Upper lobe of left lung (tissue), 6 donors: ENCODE measurements at places on chromosomes 4 and X.

DNA sequence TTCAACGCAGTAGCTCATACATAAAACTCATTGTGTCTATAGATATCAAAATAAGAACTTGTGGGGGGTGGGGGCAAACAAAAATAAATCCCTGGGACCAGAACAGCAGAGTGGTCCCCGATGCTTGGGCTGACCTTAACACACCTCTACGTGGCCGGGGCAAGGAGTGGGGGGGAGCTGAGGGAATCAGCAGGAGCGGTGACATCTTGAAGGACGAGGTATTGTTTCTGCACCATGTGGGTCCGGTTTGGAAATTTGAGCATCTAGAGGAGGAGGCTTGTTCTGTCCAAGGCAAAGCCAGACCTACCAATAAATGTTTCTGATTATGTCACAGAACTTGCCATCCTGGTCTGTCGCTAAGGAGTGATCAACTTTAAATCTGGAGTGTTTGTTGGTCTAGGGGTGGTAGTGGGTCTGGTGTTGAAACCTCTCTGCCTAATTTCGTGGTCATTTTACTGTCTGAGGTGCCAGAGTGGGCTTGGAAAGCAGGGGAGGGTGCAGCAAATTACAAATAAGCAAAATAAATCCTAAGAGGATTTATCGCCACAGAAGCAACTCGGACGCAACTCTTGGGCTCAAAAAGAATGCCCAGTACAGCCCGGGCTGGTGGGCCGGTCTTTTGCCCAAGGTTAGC lies 774 bp upstream of the RAPGEF2 start:
- DNase-seq: no peak

GRCh38 chrX:11287505-11287904 lies 5.7 kb upstream of the AMELX start:
- DNase-seq: no peak

DNA sequence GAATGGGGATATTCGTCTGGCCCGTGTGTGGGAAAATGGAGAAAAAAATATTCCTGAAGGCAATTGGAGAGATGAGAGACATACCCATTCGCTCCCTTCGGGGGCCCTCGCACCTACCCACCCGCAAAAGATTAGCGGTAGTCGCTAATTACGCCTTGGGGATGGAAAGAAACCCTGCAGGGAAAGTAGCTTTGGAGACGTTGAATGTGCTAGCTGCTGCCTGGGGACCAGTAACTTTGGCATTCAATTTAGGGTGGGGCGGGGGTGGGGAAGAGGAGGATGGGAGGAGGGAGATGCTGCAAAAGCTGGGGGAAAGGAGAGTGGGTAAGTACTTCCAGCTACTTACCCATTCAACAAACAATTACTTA lies 407 bp upstream of the ZC4H2 start:
- no peak for DNase-seq

DNA sequence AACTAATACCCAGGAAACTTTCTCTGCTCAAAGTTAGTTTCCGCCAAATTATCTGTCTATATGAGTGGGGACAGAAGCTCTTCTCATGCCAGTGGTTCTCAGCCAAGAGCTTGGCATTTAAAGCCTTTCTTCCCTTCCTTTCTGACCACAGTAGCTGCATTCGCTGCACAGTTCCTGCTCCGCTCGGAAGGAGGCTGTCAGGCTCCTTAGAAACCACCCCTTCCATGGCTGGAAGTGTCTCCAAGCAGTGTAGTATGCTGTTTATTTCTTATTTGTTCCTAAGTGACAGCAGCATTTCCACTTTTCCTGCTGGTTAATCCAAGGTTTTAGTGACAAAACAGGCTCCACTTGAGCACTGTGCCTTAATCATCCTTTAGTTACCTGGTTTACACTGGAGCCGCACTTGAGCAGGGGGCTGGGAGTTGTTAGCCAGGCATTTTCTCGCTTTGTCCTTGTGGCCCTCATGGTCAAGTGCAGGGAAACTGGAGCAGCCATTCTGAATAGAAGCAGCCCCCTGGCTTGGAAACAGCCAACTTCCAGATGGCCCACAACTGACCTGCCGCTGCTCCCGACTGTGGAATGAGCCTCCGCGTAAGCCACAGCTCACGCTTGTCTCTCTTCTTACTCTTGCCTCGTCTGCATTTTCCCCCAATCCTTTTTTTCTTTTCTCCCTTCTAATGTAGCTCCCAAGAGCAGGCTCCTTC lies 739.4 kb upstream of the TENM3 start:
- DNase-seq: no peak

- peak; percentile 83 for DNase-seq
Measured at GRCh38 chr4:10115797-10116568, 616 bp downstream of the WDR1 start.

DNA sequence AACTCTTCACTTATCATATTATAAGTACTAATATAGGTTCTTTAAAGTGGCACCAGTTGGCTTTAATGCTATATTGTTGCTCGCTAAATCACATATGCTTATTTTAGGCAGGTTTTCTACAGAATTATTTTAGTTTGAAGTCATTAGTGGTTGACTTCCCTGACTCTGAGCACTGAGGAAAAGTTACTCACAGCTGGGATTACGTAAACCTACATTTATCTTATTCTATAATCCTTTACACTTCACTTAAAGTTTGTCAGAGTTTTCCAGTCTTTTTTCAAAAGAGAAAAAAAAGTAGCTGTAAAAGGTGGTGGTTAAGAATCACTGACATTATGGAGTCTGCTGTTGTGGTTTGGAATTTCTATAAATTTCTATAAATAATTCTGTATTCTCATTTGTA lies 5.8 kb downstream of the UGT2B4 start:
- DNase-seq: no peak

DNA sequence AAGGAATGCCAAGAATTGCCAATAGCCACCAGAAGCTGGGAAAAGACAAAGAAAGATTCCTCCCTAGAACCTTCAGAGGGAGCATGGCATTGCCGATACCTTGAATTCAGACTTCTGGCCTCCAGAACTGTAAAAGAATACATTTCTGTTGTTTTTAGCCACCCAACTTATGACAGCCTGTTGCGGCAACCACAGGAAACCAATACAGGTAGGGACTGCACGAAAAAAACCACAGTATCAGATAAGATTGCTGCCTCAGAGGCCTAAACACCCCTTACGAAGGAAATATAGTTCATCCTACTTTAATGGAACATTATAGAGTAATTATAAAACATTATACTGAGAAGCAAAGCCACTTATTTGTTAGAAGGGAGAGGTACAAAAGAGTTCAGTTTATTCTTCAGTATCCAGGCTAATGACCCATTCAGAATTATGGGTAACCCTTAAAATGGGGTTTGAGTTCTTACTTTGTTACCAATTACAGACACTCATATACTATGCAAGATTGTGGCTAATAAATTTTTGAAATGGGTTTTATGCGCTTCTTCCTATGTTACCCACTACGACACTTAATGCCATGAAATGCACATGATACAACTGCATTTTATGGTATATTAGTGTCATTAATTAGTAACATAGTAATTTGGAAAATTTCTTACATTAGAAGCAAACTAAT lies 37.4 kb upstream of the SMIM10L2A start:
- DNase-seq: no peak

DNA sequence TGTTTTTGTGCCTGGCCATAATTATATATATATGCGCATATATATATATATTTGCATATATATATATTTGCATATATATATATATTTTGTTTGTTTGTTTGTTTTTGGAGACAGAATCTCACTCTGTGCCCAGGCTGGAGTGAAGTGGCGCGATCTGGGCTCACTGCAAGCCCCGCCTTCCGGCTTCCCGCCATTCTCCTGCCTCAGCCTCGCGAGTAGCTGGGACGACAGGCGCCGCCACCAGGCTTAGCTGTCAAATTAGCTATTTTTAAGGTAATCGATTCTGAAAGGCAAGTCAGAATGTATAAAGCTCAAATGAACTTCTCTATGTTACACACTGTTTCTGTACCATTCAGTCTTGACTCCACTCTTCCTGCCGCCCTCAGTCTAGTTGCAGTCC lies 273.3 kb downstream of the TRIML1 start:
- peak; percentile 46 for DNase-seq

DNA sequence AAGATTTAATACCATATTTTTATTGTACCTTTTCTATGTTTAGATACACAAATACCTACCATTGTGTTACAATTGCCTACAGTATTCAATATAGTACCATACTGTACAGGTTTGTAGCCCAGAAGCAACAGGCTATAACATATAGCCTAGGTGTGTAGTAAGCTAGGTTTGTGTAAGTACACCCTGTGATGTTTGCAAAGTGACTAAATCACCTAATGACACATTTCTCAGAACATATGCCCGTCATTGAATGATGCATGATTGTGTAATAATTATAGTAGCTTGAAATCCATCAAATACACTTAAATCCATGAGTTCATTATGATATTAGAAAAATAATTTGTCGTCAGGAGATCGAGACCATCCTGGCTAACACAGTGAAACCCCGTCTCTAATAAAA lies 30.8 kb downstream of the GAB3 start:
- DNase-seq: no peak

- no peak for DNase-seq
Measured at GRCh38 chr4:127224556-127224955, 408.2 kb upstream of the INTU start.
